Fibroblast of skin of back (primary cell): ENCODE measurements at places on chromosomes 13 and 19.

DNA sequence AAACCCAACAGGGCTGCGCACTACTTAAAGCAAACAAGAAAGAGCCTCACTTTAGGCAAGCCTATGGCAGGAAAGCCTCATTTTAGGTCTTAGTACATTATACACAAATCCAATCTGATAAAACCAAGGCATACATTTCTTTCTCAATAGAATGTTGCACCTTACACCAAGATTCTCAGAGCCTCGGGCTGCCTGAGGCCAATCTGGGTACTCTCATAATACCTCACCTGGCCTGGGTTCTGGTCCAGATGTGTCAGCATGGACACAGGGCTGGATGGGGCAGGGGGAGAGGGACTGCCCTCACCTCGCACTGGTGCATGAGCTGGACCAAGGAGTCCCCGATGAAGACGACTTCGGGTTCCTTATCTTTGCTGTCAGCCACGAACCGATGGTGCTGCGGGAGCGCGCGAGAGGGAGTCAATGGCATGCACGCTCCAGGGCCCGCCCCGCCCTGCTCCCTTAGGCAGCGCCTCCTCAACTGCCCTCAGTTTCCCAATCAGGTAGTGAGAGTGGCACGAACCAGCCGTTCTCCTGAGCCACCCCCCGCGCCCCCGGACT is at the start of gene PRR19:
PRR19 (plus strand) TSS at position 487 of the 558 bp plus-strand sequence. CDS start 7,453 bp downstream, outside the sequence.
- no peak for DNase-seq

- no peak for DNase-seq
Measured at GRCh38 chr13:24651718-24652345, 28.4 kb upstream of the ATP12A start.

GRCh38 chr19:18895824-18896341 is at the start of gene CERS1:
Gene CERS1 (minus strand): TSS chr19:18896158. CDS start chr19:18896072, 86 bp downstream.
- DNase-seq: peak; percentile 8

DNA sequence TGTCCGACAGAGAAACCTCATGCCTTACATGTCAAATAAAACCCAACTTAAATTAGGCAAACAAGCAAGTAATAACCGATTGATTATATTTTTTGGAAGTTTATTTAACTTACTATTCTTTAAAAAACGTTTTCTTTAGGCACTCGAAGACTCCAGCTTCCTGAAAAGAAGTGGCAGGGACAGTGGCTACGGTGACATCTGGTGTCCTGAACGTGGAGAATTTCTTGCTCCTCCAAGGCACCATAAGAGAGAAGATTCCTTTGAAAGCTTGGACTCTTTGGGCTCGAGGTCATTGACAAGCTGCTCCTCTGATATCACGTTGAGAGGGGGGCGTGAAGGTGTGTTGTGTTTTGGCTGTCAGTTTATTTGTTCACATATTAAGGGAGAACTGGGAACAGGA is 164.4 kb downstream of the LMO7 start:
- no peak for DNase-seq

GRCh38 chr19:1647501-1648458 is 4.6 kb downstream of the TCF3 start:
- DNase-seq: no peak

GRCh38 chr13:110233951-110234280 is 73.0 kb downstream of the COL4A1 start:
- DNase-seq: no peak

DNA sequence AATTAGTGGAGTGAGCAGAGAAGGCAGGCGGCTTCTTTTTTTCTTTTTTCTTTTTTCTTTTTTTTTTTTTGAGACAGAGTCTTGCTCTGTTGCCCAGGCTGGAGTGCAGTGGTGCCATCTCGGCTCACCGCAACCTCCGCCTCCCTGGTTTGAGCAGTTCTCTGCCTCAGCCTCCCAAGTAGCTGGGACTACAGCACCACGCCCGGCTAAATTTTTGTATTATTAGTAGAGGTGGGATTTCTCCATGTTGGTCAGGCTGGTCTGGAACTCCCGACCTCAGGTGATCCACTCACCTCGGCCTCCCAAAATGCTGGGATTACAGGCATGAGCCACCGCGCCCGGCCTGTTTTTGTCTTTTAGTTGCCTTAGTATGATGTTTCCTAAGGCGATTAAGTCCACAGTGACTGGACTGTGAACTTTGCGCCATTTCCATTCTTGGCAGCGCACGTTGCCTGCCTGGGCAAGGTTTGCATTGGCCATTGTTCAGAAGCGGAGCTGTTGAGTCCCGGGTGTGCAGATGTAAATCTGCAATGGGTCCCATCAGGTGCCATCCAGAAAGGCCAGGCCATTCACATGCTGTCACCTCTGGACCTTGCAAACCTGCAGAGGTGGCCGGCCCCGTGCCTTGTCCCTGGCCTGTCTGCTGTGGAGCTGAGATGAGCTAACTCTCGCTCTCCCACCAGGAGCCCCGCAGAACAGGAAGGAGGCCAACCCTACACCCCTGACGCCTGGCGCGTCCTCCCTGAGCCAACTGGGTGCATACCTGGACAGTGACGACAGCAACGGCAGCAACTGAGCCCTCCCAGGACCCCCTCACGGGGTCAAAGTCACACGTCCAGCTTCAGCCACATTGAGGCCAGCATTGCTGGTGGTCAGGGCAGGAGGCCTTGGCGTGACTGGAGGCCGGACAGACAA is 10.9 kb upstream of the SHD start:
- no peak for DNase-seq

GRCh38 chr19:34391813-34392212 is 12.4 kb upstream of the PDCD2L start:
- DNase-seq: no peak

DNA sequence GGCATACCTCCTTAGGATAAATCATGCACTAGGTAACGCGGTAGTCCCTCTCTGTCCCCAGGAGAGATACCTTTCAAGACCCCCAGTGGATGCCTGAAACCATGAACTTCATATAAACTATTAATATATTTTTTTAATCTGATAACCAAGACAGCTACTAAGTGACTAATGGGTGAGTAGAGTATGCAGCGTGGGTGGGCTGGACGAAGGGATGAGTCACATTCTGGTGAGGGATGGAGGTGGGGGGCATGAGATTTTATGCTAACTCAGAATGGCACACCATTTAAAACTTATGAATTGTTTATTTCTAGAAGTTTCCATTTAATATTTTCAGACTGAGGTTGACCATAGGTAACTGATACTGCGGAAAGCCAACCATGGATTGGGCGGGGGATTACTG is 46.2 kb downstream of the CDK8 start:
- DNase-seq: peak; percentile 88

DNA sequence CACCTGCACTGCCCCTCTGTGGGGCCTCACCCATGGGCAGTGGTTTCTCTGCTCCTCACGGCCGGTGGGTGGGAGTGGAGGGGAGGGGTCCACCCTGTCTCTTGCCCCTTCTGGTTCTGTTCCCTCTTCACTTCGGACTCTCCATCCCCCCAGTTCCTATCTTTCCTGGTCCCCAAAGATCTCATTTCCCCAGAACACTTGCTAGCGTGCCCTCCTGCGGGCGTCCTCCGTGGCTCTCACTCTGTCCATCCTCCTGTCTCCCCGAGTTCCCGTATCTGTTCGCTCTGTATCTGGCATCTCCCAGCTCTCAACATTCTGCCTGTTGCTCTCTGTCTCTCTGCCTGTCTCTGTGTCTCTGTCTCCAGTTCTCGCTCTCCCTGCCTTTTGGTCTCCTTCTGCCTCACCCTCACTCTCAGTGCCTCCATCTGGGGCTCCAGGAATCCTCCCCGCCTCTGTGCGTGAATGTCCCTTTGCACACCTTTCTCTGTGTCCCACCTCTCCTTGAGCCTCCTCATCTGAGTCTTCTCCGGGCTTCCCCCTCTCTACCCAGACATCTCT is 363 bp downstream of the SPIB start:
- DNase-seq: no peak

DNA sequence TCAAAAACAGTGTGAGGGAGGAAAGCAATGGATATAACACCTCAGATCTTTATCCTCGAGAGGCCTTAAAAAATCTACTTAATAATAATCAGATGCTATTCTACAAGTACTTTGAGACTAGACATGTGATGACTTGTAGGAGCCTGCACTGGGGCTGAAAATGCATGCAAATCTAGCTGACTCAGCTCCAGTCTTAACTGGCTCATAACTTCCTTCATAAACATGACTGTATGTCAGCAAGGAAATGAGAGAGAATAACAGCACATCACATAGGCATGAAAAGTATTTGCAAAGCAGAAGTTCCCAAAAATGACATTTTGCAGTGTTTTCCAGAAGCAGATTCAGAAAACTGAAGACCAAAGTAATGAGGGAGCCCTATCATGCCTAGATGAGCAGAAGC is 38.1 kb downstream of the PSG5 start:
- peak; percentile 80 for DNase-seq

- no peak for DNase-seq
Measured at GRCh38 chr13:111346101-111346680, 25.7 kb downstream of the TEX29 start.

DNA sequence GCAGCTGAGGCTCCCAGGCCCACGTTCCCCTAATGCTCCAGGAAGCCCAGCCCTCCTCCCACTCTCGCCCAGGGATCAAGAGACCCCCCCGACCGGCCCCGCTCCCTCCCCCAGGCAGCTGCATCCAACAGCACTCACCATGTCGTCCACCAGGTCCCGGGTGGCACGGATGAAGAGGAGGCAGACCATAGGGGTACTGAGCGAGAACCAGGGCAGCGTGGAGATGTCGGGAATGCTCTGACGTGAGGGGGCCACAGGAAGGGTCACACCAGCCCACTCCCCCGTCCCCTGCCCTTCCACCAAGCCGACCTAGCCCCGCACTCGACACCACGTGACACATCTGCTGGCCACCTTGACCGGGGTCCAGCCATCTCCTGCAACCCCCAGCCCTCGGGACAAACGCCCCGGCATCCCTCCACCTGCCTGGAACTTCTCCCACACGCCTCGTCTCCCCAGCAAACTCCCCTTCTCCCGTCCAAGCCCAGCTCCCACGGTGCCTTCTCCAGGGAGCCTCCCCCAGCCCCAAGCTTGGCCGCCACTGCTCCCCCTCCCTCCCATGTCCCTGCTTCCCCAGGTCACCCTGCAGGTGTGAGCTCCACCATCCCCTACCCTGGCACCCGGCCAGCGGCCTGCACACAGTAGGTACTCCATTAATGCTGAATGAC is 4.9 kb downstream of the ATP8B3 start:
- DNase-seq: no peak

DNA sequence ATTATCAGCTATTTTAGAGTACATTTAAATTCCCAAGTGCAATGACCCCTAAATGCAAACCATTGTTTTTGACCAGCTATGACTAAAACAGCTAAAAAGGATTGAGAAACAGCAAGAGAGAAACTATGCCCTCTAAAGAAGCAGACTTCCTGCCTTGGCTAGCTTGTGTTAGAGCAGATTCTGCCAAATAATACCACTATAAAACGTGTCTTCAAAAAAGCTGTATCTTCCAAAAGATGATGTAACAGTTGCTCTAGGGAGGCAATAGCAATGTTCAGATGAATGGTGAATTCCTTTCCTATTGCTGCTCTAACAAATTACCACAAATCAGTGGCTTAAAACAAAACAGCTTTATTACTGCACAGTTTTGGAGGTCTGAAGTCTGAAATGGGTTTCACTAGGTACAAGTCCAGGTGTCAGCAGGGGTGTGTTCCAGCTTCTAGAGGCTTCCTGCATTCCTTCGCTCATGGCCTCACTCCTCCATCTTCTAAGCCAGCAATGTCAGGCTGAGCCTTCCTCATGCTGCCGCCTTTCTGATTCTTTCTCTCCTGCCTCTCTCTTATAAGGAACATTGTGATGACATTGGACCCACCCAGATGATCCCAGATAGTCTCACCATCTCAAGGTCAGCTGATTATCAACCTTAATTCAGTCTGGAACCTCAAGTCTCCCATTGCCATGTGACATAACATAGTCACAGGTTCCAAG is 84.5 kb downstream of the LRRC63 start:
- peak; percentile 95 for DNase-seq

DNA sequence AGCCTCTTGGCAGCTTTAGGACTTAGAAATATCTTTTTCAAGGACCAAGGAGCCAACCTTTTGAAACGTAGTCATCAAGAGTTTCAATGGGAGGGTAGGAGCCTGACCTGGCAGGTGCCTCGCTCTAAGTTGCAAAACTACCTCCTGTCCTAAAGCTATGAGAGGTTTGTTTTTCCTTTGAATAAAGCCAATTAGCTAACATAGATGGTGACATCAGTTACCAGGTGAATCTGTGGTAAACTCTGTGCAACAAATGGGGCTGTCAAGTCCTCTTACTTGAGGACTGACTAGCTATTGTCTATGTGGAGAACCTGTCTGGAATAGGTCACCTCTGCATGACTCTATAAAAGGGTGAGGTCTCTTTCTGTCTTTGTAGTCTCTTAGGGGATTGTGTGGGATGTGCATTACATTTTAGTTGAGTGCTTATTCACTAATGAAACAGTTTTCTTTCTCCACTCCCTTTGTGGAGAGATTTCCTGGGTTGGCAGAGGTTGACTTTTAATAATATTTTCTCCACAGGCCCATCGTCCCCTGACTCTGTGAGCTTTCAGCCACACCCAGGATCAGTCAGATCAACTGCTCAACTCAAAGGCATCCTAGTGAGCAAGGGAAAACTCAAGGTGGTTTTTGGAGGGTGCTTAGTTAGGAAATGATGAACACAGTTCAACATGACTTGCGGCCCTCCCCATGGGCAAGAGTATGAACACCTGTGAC is 9.9 kb downstream of the ARL11 start:
- no peak for DNase-seq

- DNase-seq: peak; percentile 42
Measured at GRCh38 chr19:3514930-3515329, 8.8 kb downstream of the FZR1 start.
